Activated naive CD8-positive, alpha-beta T cell treated with anti-CD3 and anti-CD28 coated beads, Interleukin-2, amount 10 ng/mL, durations not matched to agents 7 days and 5 days (primary cell): ENCODE measurements at places on chromosomes 5 and 9. TPM values are rescaled to one million over a fixed set of nuclear protein-coding genes. Genes with fewer than 3 reads are reported as not detected.

GRCh38 chr5:75052192-75053053, at the start of gene GCNT4:
Gene GCNT4 (minus strand): TSS chr5:75052558. CDS start chr5:75030037, 22,521 bp downstream.
- H3K4me3 ChIP-seq, result peak within 1 kb of the TSS; percentile 94
- H3K27me3 ChIP-seq, result no peaks in the 10 kb centered on the region
- no peaks in the 10 kb centered on the region for H3K36me3 ChIP-seq
- peak; percentile 76 for DNase-seq

DNA sequence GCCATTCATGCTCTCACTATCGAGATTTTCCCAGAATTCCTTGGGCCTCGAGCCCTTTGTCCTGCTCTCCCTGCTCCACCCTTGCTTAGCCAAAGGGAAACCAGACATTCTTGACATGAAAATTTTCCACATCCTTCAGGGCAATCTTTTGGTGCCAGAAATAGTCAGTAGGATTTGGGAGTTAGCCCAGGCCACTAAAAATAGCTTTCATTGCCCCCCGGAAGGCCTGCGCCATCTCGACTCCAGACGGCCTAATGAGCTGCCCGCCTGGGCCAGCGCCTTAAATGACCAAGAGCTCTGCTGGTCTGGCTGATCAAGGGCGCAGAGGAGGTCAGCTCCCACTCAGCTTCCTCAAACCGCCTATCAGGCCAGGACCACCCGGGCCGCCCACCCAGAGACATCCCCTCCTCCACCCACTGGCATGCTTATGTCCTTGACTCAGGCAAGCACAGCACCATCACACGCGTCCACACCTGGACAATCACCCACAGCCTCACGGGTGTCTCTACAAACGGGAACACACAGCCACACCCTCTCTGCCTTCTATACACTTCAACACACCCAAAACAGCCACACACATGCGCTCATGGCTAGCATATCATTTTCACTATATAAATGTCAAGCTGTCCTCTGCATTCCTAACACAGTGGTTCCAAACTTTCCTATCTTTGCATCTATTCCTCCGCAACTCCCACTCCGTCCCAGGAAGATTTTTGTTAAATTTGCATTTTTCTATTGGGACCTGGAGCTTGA, 20.9 kb downstream of the DUSP1 start:
- H3K27me3 ChIP-seq, result no peaks in the 10 kb centered on the region
- no peak for DNase-seq
- H3K36me3 ChIP-seq, result no peaks in the 10 kb centered on the region
- no peak overlapping the region for H3K27ac ChIP-seq
- no peak overlapping the region for H3K4me3 ChIP-seq

- peaks cover 15% of the 10 kb centered on the region for H3K4me1 ChIP-seq
- no peak for DNase-seq
Observed at GRCh38 chr9:27442464-27442863, 81.6 kb upstream of the IFNK start.

DNA sequence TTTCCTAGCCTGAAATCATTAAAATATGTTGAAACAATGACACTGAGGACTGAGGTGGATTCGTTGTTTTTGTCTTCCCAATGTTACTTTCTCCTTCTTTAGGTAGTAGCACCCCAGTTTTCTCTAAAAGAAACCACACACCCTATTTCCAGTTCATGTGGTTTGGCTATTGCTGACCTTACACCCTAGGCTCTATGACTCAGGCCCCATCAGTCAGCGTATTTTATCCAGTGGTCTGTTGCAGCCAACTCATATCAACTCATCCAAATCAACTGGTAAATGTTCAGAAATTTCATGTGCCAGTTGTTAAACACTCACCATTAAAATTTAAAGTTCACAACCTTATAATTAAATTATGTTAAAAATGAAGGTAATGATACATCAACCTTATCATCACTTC, 44.6 kb upstream of the NFIB start:
- H3K4me1 ChIP-seq, result peaks cover 2% of the 10 kb centered on the region
- H3K27ac ChIP-seq, result no peak overlapping the region
- H3K4me3 ChIP-seq, result no peak overlapping the region
- H3K36me3 ChIP-seq, result no peaks in the 10 kb centered on the region
- peaks cover 12% of the 10 kb centered on the region for H3K27me3 ChIP-seq

GRCh38 chr5:107464876-107465275, 205.9 kb downstream of the EFNA5 start:
- H3K4me1 ChIP-seq, result peaks cover 6% of the 10 kb centered on the region
- no peak overlapping the region for H3K4me3 ChIP-seq
- H3K36me3 ChIP-seq, result no peaks in the 10 kb centered on the region
- peaks cover 9% of the 10 kb centered on the region for H3K27me3 ChIP-seq
- DNase-seq, result no peak
- H3K27ac ChIP-seq, result no peak overlapping the region

GRCh38 chr9:115195912-115196311, 78.0 kb upstream of the TNC start:
- H3K4me1 ChIP-seq, result no peaks in the 10 kb centered on the region
- H3K4me3 ChIP-seq, result no peak overlapping the region
- no peak for DNase-seq
- no peaks in the 10 kb centered on the region for H3K36me3 ChIP-seq
- H3K27ac ChIP-seq, result no peak overlapping the region
- H3K27me3 ChIP-seq, result peaks cover 36% of the 10 kb centered on the region

DNA sequence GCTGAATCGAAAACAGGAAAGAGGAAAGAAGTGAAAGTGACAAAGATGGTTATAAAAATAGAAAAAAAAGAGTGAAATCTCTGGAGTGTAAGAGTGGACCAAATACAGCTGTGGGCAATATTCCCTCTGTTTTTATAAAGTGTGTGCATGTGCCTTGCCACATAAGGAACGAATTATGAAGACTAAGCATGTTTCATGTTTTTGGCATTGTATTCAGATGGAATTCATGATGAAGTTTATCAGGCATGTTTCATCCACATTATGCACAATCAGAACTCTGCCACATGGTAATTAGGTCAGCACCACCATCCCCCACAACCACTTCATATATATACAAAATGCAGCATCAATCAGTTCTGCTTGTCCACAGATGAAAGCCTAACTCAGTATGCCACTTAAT, 348.0 kb downstream of the ZNF608 start:
- H3K4me3 ChIP-seq, result no peak overlapping the region
- no peaks in the 10 kb centered on the region for H3K36me3 ChIP-seq
- no peak for DNase-seq
- H3K27ac ChIP-seq, result no peak overlapping the region

- H3K27me3 ChIP-seq, result no peaks in the 10 kb centered on the region
- H3K27ac ChIP-seq, result peak within 1 kb of the TSS; percentile 83
- H3K4me1 ChIP-seq, result peaks cover 22% of the 10 kb centered on the region
- H3K36me3 ChIP-seq, result peaks cover 9% of the 10 kb centered on the region
Observed at GRCh38 chr9:111525056-111525977, at the start of gene ZNF483. Gene ZNF483 (plus strand): TSS chr9:111525179. CDS start chr9:111527396, 2,217 bp downstream.

GRCh38 chr5:82911910-82912309, 165.3 kb downstream of the TMEM167A start:
- peak overlapping the region; percentile 15 for H3K27ac ChIP-seq
- H3K36me3 ChIP-seq, result peaks cover 9% of the 10 kb centered on the region
- H3K4me1 ChIP-seq, result peaks cover 15% of the 10 kb centered on the region
- peaks cover 7% of the 10 kb centered on the region for H3K27me3 ChIP-seq

DNA sequence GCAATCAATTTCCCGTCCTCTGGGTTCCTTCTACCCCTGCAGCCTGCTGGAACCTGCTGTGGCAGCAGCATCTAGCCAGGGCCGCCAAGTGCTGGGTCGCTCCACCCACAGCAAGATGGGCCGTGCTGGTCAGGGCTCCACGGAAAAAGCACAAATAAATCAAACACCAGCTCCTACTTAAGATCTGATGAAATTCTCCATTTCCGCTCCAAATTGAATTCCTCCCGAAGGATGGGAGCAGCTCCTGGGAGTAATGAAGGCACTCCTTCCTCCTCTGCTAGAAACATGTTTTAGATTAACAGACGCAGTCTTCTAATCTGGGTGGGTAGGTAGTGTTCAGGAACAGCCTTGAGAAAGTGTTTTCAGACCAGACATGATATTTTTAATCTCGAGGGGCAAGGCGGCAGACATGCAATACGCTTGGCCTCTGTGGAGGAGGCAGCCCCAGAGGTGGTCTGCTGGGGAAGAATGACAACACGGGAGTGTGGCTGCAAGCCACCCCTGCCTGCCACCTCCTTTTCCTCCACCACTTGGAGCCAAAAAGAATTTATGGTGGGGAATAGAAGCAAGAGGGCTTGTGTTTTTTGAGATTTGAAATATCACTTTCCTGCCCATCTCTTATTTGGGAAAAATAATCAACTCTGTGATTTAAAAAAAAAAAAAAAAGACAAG, 194.1 kb downstream of the AOPEP start:
- DNase-seq, result no peak
- H3K27me3 ChIP-seq, result no peaks in the 10 kb centered on the region
- no peaks in the 10 kb centered on the region for H3K4me1 ChIP-seq
- no peak overlapping the region for H3K27ac ChIP-seq
- no peak overlapping the region for H3K4me3 ChIP-seq

- H3K4me3 ChIP-seq, result no peak overlapping the region
- H3K27me3 ChIP-seq, result no peaks in the 10 kb centered on the region
- no peak overlapping the region for H3K27ac ChIP-seq
Observed at GRCh38 chr5:174777111-174777510, 52.7 kb downstream of the MSX2 start.

DNA sequence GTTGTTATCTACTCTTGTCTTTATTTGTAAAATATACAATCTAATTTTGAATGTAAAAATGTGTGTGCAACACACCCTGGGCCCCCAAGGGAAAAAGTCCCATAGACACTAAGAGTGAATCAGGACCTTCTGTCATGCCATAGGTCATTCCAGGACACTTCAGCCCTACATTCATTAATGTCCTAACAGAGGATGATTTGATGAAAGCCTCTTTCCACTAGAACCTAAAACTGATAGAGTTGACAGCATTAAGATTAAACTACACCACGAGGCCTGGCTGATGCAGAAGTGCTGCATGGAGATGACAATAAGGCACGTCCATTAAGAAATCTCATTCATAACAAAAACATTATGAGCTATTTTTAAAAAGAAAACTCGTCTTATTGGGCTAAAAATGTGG, 46.2 kb downstream of the FRMD3 start:
- no peak overlapping the region for H3K4me3 ChIP-seq
- H3K4me1 ChIP-seq, result no peaks in the 10 kb centered on the region
- no peaks in the 10 kb centered on the region for H3K36me3 ChIP-seq
- no peak overlapping the region for H3K27ac ChIP-seq
- peaks cover 4% of the 10 kb centered on the region for H3K27me3 ChIP-seq

Gene CCDC152
- 8.9 TPM for total RNA-seq

Gene CRHBP
- 0.20 TPM for total RNA-seq
